Cortex of kidney (tissue), 1 donor: ENCODE measurements at places on chromosomes 12 and 14.

GRCh38 chr14:36928432-36928831 is 244.0 kb downstream of the SLC25A21 start:
- no peak for DNase-seq

DNA sequence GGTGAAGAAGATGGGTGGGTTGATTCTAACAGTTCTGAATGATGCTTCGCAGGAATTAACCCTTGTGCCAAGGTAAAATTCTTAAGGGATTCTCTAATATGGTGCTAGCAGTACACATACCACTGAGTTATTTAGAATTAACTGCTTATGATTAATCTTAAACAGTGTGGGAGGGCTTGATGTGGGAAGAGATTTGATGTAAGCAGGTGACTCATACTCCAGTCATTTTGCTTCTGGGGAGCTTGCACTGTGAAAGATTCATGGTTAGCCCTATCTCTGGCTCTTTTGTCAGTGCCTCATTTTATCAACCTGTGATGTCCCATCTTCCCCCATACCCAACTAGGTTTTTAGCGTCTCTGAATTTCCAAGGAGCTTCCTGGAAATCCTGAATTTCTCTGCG is 83.8 kb downstream of the NRXN3 start:
- DNase-seq = no peak

GRCh38 chr12:93005928-93006392 is 76.9 kb upstream of the EEA1 start:
- DNase-seq = no peak

- no peak for DNase-seq
These were observed 18.8 kb downstream of the SLC24A4 start for GRCh38 chr14:92341791-92342190.

DNA sequence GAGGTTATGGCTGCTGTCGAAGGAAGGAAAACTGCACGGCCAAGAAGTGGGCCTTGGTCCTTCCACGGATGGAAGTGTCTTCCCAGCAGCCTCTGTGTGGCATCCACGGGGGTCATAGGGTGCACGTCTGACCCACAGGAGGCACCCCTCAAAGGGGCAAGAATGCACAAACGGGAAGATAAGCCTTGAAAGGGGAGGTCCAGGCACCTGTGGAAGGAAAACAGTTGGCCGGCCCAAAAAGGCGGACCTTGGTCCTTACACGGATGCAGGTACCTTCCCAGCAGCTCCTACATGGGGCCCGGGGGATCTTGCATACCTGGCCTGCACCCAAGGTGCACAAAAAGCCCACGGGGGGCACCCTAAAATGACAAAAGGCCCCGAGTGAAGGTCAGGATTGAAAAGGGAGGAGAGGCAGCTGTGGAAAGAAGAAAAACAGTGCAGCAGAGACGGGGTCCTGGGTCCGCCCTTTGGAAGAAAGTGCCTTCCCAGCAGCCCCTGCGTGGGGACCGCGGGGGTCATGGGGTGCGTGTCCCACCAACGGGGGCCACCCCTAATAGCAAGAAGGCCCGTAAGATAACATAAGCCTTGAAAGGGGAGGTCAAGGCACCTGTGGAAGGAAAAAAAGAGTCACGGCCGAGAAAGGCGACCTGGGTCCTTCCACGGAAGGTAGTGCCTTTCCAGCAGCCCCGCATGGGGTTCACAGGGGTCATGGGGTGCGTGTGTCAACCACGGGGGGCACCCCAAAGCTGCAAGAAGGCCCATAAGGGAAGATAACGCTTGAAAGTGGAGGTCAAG is 276.1 kb downstream of the ALG10 start:
- DNase-seq = no peak
